ENCODE measurements at places on chromosomes 7 and 10.

DNA sequence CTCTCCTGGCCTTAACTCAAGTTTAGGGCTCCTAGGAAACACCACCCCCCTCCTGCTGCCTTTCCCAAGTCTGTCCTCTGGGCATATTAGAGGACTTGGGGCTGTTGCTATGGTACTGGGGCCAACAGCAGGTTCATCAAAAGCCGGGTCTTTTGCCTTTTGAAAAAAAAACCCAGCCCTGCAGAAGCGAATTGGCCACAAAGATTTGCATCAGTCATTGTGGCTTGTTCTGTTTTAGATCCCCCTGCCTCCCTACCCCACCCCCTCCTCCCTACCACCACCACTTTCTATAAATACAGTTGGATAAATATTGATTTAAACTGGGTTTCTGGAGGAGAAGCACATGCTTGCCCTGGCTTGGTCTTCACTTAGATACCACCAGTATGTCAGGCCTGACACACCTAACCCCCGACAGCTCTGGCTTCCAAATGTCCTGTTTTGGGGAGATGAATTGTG is 7.0 kb downstream of the MXI1 start:
- DNase-seq = no peak

DNA sequence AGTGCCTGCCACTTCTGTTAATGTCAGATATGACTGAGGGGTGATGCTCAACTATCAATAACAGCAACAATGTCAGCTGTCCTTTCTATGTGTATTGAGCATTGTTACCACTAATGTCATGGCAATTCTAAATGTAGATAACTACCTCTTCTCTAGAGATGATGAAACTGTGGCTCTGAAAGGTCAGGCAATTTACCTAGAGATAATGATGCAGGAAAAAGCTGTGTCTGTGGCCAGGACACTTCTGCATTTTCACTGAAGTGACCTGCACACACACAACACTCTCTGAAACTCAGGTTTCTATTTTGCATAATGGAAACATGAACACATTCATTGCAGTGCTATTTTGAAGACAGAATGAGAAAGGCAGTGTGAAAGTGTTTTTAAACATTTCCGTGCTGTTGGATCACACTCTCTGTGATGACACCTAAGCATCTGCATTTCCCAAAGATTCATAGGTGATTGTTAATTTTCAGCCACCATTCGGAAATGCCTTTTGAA is 148.2 kb downstream of the KCND2 start:
- no peak for DNase-seq

DNA sequence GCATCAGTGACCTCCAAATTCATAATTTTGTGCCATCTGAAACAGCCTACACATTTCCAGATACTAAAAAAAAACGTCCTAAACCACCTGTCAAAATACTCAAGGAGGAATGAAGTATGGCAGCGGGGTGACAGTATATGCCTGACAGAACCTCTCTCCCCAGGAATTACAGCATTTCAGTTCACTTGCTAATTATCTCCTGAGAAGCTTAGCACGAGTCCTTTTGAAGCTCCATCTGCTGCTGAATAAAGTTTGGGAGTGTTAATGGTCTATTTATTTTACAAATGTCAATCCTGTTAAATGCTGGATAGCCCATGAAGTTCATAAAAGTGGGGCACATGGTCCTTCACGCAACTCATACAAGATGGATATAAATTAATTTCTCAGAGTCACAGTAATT is 29.4 kb upstream of the ANLN start:
- no peak for DNase-seq

- DNase-seq = no peak
Measured at GRCh38 chr7:86765931-86766330, 122.2 kb downstream of the GRM3 start.

DNA sequence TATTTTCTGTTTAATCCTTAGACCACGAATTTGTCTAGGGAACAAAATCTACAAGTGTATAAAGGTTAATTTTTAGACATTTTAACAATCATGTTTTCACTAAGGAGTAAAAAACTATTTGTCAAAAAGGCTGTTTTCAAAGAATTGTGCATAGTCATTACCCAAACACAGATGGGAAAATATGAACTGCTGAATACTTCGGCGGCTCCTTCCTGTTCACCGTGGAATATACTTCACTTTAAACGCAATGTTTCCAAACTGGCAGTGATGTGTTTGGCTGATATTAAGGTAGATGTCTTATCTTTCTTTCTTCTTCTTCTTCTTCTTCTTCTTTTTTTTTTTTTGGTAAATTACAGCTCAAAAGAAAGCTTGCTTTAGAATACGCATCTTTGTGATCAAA is 41.4 kb downstream of the JCAD start:
- no peak for DNase-seq

Data from SW480 (cell line).